Neural progenitor cell (in vitro differentiated cells): ENCODE measurements at places on chromosomes 7 and 10.

GRCh38 chr7:84455788-84456187 lies 261.2 kb upstream of the SEMA3A start:
- no peak for DNase-seq

DNA sequence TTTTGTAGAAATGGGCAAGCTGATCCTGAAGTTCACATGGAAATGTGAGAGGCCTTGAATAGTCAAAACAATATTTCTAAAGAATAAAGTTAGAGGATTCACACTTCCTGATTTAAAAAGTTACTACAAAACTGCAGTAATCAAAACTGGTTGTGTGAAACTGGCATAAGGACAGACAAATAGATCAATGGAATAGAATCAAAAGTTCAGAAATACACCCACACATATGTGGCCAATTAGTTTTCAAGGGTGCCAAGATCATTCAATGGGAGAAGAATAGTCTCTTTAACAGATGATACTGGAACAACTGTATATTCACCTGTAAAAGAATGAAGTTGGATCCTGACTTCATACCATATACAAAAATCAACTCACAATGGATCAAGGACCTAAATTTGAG lies 27.7 kb downstream of the DNAJC9 start:
- DNase-seq, result no peak

- no peak for DNase-seq
Observed at GRCh38 chr10:121702351-121703320, 104.4 kb upstream of the FGFR2 start.

DNA sequence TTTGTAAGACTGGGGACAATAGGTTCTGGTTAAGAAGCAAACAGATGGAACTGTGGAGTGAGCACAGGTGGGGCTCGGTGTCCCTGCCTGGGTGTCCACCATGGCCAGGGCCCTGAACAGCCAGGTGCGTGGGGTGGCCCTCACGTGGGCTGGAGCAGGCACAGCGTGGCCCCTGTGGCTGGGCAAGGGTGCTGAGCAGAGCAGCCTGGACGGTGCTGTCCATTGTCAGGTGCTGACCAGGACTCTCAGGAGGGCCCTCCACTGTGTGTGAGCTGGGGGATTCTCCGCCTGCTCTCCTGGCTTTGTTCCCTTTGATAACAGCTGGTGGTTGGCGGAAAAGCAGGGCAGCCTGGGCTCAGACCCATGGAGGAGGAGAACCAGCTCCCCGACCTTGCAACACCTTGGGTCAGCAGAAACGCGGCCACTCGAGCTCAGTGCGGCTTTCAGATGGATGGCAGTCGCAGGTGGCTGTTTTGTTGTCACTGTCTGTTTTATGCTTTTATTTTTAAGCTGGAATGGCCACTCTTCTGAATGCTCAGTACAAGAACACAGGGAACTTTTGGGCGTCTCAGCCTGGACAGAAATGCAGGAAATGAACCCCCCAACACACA lies 273.9 kb upstream of the ADARB2 start:
- DNase-seq, result peak; percentile 61

DNA sequence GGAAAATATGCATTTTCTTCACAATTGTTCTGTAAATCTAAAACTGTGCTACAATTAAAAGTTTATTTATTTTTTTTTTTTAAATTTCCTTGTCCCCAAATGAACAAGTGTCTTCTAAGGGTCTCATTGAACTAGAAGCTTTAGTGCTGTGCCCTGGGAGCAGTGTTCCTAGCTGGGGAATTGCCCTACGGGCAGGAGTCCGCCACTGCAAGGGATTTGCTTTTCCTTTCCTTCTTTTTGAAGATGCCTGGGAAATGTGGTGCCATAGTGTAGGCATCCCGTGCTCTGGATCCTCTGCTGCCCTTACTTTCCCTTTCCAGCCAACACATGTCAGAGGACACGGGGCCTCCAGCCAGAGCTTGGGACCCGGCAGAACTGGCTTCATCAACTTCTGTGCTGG lies 177.1 kb upstream of the CTBP2 start:
- peak; percentile 7 for DNase-seq

DNA sequence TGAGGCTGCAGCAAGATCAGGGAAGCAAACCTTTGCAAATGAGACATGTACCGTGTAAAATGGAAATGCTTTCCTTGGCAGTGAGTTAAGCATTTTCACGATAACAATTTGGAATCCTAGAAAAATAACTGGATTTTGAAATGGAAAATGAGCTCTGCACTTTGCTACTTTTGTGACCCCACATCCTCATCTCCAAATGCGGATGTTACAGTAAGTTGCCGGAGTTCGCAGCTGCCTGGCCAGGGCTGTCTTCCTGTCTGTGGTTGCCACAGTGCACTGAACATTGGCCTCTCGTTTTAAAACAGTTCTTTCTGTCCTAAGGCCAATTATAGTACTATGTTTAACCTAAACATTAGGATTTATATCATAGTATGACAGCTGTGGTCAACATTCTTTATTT lies 136.2 kb upstream of the FZD8 start:
- no peak for DNase-seq

DNA sequence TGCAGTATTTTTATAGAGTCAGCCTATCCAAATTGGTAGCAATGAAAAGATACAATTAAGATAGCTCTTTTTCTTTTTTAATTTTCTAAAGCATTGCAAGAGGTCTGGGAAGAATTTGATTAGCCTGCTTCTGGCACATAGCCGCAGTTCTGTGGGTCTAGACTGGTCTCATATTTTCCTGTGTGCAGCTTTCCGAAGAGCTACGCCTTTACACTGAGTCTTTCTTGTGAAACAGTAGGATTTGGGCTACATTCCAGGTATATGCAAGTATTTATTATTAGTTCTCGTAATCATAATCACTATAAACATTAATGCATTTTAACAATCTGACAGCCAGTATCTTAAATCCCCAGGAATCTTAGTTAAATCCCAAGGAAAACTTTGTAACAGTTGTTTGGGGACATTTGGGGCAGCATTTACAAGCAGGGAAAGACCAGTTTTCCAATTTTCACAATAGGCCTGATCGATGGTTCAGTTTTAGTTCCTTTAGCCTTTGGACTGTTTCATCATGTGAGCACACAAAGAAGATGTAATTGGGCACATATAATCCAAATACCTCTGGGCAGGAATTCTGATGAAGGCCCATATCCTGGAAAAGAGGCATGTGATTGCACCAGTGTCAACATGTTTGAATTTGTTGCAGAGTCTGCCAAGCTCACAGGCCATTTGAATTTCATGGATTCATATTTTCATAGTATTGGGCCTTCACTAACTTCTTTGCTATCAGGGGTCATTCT lies 287.3 kb downstream of the INHBA start:
- no peak for DNase-seq

GRCh38 chr10:114613237-114613979 lies 44.7 kb downstream of the ABLIM1 start:
- DNase-seq, result no peak

- DNase-seq, result no peak
Observed at GRCh38 chr10:106652279-106652678, 512.2 kb downstream of the SORCS1 start.

- peak; percentile 74 for DNase-seq
Observed at GRCh38 chr10:43202657-43203447, 64.0 kb downstream of the RASGEF1A start.

- DNase-seq, result peak; percentile 59
Observed at GRCh38 chr10:98321186-98321780, 53.3 kb upstream of the LOXL4 start.

- DNase-seq, result peak; percentile 58
Observed at GRCh38 chr10:103238506-103239252, 7.0 kb upstream of the RPEL1 start.

DNA sequence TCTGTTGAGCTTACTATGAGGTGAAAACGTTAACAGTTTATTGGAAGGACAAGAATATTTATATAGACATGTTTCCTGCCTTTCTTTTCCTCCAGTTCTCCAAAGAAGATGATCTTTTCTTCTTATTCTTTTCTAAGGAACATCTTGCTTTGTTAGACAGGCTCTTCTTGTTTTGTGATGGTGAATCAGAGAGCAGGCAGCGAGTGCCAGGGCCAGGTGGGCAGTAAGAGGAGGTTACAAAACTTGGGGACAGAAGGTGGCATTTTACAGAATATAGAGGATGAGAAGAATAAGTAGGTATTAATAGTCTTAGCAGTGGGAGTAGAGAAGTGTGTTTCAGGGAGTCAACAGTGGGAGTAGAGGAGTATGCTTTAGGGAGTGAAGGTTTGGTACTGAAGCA lies 223.6 kb downstream of the ARL4A start:
- DNase-seq, result no peak

- DNase-seq, result no peak
Observed at GRCh38 chr7:27611059-27611458, 51.6 kb downstream of the HIBADH start.

DNA sequence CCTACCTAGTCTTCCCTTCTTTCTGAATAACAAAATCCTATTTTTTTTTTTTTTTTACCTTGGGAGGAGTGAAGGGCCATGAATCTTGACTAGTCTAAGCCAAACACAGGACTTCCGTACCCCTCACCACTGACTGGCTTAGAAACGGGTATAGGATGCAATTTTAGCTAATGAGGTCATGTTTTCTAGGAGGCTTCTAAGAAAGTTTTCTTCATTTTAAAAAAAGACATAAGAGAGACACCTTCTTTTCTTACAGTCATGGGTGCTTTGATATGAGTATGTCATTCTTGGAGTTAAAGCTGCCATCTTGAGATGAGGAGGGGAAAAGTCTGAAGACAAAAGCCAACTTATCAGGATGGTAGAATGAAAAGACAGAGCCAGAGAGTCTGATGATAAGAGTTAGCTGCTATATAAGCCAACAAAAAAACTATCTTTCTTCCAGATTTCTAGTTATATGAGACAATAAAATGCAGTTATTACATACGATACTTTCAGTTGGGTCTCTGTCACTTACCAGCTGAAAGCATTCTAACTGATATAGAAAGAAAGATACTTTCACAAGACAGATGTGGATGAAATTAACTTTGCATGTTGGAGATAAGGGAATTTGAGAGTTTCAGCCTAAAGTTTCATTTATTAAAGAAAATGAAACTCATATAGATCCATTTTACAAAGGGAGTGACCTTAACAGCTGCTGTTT lies 34.0 kb downstream of the ZNF438 start:
- DNase-seq, result no peak

DNA sequence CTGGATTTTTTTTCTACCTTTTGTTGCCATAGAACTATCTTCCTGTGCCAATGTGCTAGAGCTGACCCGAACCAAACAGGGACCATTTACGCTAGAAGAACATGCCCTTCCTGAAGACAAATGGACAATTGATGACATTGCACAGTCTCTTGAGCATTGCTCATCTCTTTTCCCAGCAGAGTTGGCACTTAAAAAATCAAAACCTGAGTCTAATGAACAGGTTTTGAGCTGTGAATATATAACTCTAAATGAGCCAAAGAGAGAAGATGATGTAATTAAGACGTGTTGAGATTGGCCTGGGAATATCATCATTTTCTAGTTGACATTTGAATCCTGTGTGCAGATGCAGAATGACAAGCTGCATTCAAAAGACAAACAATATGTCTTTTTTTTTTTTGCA lies 37.1 kb downstream of the TRUB1 start:
- no peak for DNase-seq

- no peak for DNase-seq
Observed at GRCh38 chr10:133484818-133485217, 31.1 kb downstream of the SCART1 start.

DNA sequence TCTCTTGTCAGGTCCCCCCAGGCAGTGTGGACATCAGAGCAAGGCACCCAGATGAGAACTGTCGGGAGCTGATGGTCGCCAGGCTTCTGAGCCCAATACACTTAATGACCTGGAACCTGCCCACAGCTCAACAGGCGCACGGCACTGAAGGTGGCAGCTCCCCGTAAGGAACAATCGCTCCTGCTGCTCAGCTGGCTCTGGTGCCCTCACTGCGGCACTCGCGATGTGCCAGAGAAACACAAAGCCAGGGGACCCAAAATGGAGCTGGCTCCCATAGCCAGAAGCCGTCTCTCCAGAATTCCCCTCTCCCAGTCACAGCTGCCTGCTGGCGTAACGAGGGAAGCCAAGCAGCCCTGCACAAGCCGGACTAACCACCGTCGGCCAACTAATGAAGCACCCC lies 6.3 kb downstream of the CALN1 start:
- no peak for DNase-seq

DNA sequence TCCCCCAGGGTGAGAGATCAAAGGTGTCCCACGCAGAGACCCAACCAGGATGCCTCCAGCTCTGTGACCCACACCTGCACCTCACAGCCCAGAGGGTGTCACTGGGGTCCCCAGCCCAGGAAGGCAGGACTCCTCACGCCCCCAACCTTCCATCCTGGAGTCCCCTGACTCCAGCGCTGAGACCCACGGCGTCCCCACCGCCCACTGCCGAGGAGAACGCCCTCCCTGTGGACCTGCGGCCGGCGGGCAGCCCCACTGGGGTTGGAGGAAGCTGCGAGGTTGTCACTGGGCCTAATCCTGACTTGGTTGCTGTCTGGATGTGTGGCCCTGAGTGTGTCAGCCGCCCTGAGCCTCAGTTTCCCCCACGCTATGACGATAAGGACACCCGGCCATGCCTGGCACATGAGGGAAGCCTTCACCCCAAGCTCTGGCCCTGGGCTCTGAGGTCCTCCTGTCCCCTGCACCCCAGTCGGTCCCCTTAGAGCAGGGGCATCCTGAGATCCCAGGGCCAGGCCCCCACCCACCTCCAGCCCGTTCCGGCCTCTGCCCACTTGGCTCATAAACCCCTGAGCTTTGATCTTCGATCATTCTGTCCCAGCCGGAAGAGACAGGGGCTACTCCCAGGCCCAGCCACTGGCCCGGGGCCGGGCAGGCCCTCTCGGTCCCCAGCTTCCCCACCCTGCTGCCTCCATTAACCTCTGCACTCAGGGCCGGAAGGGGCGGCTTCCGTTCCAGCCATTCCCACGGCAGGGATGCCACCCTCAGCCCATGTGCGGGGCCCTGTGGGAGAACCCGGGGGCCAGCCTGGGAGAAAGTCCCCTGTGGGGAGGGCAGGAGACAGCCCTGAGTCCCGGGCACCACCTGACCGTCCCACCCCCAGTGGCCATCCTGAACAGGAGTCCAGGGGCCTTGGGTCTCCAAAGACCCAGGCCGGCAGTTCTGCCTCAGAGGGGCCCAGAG lies 113.2 kb downstream of the MICALL2 start:
- no peak for DNase-seq

DNA sequence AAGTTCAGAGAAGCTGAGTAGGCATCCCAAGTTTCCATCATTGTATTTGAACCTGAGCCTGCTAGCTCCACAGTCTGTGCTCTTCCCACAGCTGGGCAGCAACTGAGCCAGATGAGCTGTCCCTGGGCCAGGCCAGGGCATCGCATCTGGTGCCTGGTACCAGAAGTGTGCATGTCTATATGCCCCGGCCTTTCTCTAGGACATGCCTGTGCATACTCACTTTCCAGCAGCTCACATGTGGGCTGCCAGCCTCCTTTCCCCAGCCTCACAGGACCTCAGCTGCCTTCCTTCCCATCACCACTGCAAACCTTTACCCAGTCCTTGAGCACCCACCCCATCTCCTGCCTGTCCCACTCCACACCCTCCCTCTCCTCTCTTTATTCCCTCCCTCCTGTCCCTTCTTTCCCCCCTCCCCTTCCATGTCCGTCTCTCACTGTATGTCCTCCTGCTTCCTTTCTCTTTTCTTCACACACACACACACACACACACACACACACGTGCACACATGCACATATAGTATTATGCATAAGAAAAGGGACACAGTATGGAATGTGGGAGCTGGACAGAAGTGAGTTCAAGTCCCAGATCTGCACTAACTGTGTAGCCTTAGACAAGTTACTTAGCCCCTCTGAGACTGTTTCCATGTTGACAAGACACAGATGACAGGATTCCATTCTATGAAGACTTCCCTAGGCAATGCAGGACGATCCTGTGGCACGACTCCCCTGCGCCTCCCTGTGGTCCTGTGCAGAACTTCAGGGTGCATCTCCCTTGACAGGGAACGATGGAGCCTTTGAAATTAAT lies 10.9 kb downstream of the CDHR1 start:
- peak; percentile 74 for DNase-seq
